ENCODE measurements at places on chromosomes 11 and 22.
A peak's percentile ranks its signal among the peaks of the same experiment; 100 is the strongest.

DNA sequence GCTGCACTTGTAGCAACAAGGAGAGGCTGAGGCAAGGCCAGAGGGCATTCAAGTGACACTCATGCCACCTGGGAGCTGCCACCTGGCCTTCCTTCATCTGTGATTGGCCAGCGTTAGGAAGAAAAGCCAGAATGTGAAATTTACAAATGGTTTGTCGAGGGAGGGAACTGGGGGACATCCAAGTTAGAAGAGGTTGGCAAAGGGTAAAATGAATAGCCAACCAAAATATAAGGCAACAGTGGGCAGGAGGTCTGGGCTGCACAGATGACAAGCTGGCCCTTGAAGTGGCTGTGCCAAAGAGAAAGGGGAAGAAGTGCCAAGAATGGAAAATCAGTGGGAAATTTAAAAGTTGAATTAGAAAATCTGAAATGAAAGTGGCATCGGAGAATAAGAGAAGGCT is 221.4 kb downstream of the C11orf91 start:
- DNase-seq: no peak

DNA sequence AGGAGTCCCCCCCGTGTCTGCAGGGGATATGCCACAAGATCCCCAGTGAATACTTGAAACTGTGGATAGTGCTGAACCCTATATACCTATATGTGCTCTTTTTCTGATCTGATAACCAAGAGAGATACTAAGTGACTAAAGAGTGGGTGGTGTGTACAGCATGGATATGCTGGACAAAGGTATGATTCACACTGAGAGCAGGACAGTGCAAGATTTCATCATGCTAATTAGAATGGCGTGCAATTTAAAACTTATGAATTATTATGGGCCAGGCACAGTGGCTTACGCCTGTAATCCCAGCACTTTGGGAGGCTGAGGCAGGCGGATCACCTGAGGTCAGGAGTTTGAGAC is 90.2 kb upstream of the ALKBH3 start:
- DNase-seq: peak; percentile 33

GRCh38 chr11:66920978-66921784 is 37.0 kb downstream of the PC start:
- DNase-seq: no peak

DNA sequence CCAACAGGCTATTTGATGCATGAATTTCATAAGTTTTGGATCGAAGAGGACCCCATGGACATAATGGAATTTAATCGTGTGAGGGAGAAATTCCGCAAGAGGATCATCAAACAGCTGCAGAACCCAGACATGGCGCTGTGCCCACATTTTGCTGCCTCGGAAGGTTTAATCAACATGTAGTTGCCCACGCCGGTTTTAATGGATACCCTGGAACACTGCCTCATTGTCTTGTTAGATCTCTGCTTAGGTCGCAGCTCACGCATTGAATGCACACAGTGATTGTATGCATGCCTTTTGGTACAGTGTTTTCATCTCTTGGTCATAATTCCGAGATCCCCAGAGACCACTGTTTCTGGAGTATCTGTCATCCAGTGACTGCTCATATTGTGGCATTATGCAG is 46.8 kb downstream of the SLN start:
- DNase-seq: no peak

DNA sequence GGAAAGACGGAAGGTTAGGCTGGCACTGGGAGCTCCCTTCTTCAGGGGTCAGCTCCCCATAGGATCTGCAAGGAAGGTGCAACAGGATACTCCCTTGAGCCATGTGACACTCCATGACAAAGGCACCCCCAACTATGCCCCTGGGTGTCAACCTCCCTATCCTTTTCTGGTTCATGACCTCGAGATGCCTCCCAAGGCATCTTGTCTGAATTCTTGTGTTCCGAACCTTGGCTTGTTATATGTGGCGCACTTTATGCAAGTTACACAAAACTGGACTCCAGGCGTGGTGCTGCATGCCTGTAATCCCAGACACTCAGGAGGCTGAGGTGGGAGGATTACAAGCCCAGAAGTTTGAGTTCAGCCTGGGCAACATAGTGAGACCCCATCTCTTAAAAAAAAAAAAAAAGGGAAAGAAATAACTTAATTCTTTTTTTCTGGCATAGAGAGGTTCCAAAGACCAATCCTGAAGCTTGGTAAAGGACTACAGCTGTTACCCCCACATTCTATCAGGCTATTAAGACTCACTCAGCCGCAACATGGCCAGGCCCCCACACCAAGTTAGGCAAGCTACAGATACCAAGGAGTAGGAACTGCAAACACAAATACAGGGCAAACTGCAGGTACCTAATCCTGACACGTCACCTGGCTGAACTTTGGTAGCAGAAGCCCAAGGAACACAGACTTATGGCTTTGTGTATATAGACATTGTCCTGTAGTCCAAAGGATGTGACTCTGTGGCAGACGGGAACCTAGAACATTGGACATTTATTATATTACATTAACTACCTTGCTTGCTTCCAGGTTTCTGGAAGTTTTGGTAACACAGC is 1.4 kb downstream of the C11orf24 start:
- no peak for DNase-seq

GRCh38 chr11:67271541-67272284 is 5.4 kb downstream of the GRK2 start:
- no peak for DNase-seq

DNA sequence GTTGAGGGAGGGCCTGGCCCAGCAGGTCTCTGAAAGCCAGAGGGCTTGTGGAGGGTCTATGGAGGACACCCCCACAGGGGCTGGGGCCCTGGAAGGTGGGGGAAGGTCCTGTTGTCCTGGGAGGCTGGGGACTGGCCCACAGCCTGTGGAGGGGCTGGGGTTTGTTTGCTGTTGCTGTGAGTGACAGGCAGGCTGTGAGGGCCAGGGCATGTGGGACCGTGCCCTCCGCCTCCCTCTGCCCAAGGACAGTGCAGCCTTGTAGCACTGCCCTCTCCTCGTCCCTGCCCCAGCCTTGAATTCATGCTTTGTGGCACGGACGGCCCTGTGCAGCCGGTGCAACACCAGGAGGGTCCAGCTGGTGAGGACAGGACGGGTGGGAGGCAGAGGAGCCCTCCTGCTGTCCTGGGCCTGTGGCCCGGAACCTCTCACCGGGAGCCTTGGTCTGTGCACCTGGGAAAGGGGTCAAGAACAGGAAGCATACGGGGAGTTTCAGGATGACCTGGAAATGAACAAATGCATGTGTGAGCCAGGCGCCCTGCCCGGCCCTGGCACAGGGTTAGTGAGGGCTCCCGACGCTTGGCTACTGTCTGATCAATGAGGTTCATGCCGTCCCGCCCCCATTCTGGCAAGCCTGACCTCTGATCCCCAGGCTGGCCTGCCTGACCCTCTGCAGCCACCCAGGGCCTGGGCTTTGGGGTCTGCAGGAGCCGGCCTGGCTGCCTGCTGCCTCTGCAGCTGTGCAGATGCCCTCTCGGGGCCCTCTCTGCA is 37.4 kb upstream of the PRODH start:
- no peak for DNase-seq

- DNase-seq: no peak
Observed at GRCh38 chr11:115919341-115920091, 415.3 kb upstream of the CADM1 start.

DNA sequence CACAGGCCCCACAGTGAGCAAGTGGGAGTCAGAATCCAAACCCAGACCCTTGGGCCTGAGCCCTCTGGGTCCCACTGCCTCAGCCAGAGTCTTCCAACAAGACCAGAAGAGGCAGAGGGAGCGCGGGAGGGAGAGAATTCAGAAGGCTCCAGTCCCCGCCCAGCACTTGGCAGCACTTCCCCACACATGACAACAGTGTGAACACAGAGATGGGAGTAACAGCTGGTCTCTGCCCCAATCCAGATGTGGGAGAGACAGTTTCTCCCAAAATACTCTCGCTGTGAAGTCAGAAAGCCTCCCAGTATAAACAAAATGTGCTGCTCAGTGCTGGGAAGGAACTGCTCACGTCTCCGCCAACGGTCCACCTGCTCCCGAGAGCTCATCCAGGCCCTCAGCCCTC is 219.9 kb downstream of the MN1 start:
- DNase-seq: no peak

DNA sequence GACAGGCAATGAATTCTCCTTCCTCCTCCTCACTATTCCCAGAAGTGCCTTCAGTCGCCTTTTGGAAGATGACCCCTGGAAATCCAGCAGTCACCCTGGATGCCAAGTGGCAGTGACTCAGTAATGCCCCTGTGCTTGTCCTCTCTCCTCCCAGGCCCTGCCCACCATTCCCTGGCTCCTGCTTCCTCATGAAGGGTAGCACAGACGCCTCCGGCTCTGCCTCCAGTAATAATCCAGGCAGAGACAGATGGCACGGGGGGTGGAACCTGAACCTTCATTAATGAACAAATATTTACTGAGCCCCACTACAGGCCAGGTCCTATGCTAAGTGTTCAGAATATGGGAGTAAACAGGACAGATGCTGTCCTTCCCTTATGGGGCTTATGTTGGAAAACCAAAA is 23.2 kb downstream of the SYT13 start:
- DNase-seq: no peak

GRCh38 chr22:28013611-28014010 is 94.6 kb upstream of the PITPNB start:
- no peak for DNase-seq

DNA sequence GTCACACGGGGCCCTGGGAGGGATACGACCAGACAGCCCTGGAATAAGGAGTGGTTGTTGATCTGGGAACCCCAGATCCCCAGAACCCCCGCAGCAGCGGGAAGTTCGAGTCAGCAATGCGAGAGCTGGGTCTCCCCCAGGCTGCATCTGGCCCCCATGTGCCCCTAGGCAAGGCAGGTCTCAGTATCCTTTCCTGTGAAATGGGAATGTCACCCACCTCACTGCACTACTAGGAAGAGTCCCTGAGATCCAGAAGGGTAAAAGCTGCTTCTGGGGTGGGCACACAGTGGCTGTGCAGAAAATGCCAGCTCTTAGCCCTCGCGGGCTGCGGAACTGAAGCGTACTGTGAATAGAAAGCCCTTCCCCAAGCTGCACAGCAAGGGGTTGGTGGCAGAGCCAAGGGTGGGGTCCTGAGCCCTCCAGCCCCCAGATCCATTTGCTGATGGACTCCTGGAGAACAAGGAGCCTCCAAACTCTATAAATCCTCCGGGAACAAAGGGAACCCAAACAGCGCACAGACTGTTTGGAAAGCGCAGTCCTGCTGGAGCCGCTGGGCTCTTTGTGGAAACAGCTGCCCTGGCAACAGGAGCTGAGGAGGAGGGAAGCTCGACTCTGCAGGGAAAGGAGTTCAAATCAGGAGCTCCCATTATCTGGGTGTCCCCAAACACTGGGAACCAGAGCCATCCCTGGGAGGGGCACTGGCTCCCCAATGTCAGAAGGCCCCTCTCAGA is 68.2 kb upstream of the SHISAL1 start:
- no peak for DNase-seq

DNA sequence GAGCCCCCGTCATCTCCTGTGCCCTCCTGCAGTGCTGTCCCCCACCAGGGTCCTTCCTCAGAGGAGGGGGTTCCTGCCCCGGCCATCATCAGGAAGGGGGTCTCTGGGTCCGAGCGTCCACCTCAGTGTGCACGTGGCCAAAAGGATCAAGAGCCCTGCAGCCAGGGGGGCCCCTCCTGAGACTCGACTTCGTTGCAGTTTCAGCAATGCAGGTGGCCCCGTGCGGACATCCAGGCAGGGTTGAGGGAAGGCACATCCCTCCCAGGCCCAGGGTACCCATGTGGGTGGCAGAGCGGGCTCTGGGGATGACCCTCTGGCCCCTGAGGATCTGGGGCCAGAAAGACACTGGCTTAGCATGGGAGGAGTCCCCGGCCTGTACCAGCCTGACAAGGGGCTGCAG is 41.3 kb downstream of the LRP5 start:
- no peak for DNase-seq

DNA sequence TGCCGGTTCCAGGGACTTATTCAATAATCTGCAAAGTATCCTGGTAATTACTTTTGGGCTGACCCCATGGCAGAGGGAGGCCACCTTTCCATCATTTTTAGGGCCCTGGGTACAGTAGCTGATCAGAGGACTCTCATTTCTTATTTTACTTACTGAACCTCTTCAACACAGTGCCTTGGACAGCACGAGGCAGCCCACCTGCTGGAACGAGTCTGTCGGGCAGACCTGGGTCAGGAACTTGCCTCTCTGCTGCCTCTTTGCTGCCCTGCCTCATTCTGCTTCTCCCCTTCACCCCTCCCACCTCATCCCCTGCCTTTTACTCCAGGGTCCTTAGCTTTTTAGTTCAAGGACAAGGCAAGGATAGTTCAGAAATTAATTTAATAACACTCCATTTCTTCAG is 204.5 kb downstream of the CSNK2A3 start:
- DNase-seq: no peak

GRCh38 chr11:119361056-119361787 is 14.7 kb upstream of the MFRP start:
- peak; percentile 46 for DNase-seq

- no peak for DNase-seq
Observed at GRCh38 chr11:65903068-65903481, 2.9 kb upstream of the FOSL1 start.

GRCh38 chr11:128559496-128560103 is 27.8 kb downstream of the ETS1 start:
- DNase-seq: no peak

DNA sequence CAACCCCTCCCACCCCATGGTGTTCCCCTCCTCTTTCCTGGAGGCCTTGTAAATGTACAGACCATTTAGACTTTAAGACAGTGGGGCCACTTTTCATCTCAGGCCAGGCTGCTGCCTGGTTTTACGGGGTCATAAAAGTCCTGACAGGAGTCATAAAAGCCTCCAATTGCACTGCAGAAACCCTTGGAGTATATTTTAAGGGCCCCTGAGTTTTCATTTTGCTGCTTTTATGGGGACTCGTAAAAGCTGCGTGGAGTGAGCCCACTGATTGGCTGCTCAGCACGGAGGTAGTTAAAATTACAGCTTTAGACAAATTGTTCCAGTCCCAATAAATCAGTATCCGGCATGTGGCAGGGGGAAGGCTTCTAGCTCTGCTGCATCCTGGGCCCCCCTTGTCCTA is 627.6 kb downstream of the NTM start:
- peak; percentile 73 for DNase-seq

GRCh38 chr11:129273944-129274711 is 82.0 kb upstream of the ARHGAP32 start:
- DNase-seq: no peak

GRCh38 chr11:68503251-68503687 is 42.7 kb downstream of the PPP6R3 start:
- DNase-seq: no peak

DNA sequence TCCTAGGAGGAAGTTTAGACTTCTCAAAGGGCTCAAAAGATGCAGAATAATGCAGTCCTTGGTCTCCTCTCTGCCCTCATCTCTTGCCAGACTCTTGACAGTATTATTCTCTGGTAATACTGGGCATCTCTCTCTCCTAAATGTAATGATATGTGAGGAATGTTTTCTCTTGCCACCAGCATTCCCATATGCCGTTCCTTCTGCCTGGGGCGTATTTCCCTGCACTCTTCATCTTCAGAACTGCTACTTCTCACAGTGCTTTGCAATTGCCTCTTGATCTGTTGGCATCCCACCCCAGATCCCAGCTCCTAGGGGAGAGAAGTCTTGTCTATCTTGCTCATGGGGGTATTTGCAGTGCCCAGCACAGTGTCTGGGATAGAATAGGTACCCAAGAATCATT is 107.4 kb downstream of the RASSF10 start:
- DNase-seq: no peak

Measured in AG09309 (cell line).